GM06990 (cell line): ENCODE measurements at places on chromosomes 12 and 14.
A peak's percentile ranks its signal among the peaks of the same experiment; 100 is the strongest.

- DNase-seq = peak; percentile 43
Observed at GRCh38 chr12:27331291-27331926, 1.2 kb upstream of the BMAL2 start.

DNA sequence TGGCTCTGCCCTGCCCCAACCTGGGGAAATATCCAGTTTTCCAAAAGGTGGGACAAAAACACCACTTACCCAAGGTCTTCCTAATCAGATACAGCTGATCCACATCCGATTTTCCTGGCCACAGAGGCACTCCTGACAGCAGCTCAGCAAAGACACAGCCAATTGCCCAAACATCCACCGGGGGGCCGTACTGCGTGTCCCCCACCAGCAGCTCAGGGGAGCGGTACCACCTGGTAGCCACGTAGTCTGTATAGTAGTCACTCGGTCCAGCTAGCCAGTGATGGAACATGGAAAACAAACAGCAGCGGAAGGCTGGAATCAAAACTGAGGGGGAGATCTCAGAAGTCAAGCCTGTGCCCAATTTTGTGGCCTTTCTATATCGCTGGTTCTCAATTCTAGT, 28.8 kb downstream of the DMAC2L start:
- no peak for DNase-seq

- no peak for DNase-seq
Observed at GRCh38 chr12:55822228-55822627, 4.4 kb downstream of the ORMDL2 start.

DNA sequence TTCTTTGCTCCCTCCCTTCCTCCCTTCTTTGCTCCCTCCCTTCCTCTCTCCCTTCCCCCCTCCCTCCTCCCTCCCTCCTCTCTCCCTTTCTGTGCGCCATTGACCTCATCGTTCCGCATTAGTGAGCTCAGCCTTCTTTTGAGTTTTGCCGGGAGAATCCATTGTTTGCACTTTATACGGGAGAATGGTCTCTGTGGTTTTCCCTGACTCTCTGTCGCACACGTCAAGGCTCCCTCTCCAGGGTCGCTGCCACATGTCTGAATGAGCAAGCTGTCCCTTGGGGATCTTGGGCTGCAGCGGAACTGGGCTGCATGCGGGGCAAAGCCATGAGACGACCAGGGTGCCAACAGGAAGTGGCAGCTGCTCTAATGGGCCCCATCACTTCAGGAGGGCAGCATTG, 118.5 kb downstream of the GLT1D1 start:
- DNase-seq = no peak

DNA sequence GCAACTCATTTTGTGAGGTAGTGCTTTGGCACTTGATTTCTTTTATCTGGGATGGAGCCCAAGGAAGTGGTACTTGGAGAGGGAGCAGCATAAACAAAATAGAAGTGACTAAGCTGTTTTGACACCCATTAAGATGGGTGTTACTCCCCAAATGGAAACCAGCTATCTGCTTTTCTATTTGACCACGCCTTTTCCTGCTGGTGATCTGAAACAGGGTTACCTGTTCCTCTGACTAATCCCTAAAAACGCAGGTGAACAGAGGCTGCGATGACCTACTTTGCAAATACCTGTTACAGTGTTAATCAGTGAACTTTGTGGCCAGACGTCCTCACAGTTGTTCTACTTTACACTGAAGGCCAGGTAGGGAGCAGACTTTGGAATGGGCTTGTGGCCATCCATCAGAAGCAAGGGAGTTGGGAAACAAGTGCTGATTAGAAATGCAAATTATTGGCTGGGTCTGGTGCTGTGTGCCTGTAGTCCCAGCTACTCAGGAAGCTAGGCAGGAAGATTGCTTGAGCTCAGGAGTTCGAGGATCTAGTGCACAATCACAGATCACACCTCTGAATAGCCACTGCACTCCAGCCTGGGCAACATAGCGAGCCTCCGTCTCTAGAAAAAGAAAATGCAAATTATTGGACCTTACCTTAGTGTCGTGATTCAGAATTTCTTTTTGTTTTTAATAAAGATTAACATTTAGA, 58.3 kb upstream of the HECTD1 start:
- no peak for DNase-seq

DNA sequence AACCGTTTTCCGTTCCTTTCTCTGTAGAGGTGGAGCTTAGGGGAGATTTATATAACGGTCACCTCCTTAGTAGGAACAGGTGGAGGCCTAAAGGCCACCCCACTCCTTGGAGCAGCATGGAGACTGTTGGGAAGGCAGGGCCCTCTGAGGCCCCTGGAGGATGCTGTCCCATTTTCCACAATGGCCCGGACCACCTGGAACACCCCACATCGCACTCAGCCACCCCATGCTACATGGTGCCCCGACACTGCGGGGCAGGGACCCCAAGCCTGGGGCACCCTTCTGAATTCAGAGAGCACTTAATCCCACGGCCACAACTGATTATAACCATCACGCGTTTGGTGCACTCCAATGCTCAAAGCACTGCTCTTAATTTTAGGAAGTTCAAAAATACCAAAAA, 41.4 kb downstream of the C14orf132 start:
- no peak for DNase-seq

- no peak for DNase-seq
Observed at GRCh38 chr14:42027271-42027670, 420.6 kb downstream of the LRFN5 start.

DNA sequence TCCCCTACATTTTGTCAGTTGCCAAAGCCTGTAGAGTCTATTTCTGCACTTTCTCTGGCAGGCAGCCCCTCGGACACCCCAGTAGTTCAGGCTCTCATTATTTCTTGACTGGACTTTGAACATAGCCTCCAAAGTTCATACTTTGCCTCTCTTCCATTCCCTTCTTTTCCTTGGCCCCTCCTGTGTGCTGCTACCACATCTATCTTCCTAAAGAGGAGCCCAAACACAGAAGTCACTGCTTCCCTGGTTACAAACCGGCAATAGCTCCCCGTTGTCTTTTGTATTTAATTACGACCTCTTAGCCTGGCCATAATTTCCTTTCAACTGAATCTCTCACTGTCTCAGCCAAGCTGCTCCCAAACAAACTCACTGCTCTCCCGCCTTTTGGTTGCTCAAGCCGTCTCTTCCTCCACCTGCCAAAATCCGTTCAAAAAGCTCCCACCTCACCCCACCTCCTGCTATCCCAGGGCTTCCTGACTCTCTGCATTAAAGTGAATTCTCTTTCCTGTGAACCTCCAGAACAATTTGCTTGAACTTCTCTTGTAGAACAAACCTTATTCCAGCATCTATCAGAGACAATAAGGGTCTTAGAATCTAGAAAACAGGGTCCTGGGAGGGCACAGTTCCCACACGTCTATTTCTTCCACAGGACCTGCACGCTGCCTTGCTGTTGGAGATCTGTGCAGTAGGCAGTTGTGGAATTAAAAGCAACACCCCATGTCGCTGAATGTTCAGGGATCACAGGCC, 46.9 kb downstream of the PRMT8 start:
- DNase-seq = no peak

DNA sequence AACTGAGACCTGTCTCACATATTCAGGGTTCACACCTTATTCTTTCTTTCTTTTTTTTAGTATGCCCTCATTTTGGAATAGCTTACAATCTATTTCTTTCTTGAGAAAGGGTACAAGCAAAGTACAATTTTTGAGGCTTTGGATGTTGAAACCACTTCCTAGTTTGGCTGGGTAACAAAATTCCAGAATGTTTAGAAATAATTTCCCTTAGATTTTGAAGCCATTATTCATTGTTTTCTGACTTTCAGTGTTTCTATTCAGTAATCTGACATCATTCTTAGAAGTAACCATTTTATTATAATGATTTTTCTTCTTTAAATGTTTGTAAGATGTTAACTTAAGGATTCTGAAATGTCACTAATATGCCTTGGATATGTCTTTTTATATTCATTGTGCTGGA, 28.2 kb downstream of the ST8SIA1 start:
- DNase-seq = no peak

GRCh38 chr12:115335594-115335993, 651.6 kb upstream of the TBX3 start:
- DNase-seq = no peak

DNA sequence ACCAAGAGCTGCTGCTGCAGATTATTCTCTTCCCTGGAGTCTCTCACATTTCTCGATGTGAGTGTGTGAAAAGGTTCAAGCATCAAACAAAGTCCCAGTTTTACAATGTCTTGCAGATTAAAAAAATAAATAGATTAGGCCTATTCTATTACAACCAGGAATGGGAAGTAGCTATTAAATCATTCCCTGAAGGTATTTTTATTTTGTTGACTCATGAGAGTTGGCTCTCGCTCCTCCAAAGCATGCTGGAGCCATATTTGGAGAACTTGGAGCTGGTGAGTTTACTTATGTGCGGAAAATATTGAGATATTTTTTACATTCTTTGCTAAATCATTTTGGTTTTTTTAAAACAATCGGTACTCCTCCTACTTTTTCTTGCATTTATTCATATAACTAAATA, 572.3 kb downstream of the ETNK1 start:
- no peak for DNase-seq
